ENCODE measurements at places on chromosomes 13 and 19. TPM values are rescaled to one million over a fixed set of nuclear protein-coding genes. Genes with fewer than 3 reads are reported as not detected.

Gene HRC
- 36.4 TPM for polyA plus RNA-seq

Gene B3GNT3
- 8.8 TPM for polyA plus RNA-seq

Gene B9D2
- 9.5 TPM for polyA plus RNA-seq

Gene PLIN5
- 7.7 TPM for polyA plus RNA-seq

Gene TMEM59L
- 3.5 TPM for polyA plus RNA-seq

Gene MBD3L3
- not detected for polyA plus RNA-seq

Gene SLC6A16
- 2.3 TPM for polyA plus RNA-seq

Gene KISS1R
- 0.98 TPM for polyA plus RNA-seq

Gene ZNF599
- 14.1 TPM for polyA plus RNA-seq

Gene METTL21C
- polyA plus RNA-seq: 0.52 TPM

Gene RNF126
- 35.9 TPM for polyA plus RNA-seq

Gene ZIC5
- not detected for polyA plus RNA-seq

Gene FGF21
- not detected for polyA plus RNA-seq

Gene FXYD3
- 18.6 TPM for polyA plus RNA-seq

Gene ZNF155
- polyA plus RNA-seq: 13.1 TPM

Gene PSG1
- polyA plus RNA-seq: 0.07 TPM

Gene ZNF846
- polyA plus RNA-seq: 40.0 TPM

Gene COL4A2
- polyA plus RNA-seq: 465 TPM

Gene STXBP2
- 81.4 TPM for polyA plus RNA-seq

Gene SLC46A3
- polyA plus RNA-seq: 2.7 TPM

Gene KASH5
- 0.34 TPM for polyA plus RNA-seq

Gene CRLF1
- 4.8 TPM for polyA plus RNA-seq

Gene CGB5
- polyA plus RNA-seq: not detected

Gene PSG6
- polyA plus RNA-seq: not detected

Gene NKPD1
- polyA plus RNA-seq: 0.21 TPM

Gene ZNF93
- polyA plus RNA-seq: 16.6 TPM

Gene B3GLCT
- polyA plus RNA-seq: 16.7 TPM

Gene HSD17B14
- polyA plus RNA-seq: 43.3 TPM

Gene CCNA1
- polyA plus RNA-seq: 0.70 TPM

Gene SOX21
- 0.33 TPM for polyA plus RNA-seq

Gene MED25
- polyA plus RNA-seq: 75.0 TPM

Gene ZNF69
- 14.0 TPM for polyA plus RNA-seq

Gene TLE6
- polyA plus RNA-seq: 8.4 TPM

Gene ZNF66
- 9.8 TPM for polyA plus RNA-seq

Gene TMEM145
- polyA plus RNA-seq: 1.5 TPM

Gene CABP5
- not detected for polyA plus RNA-seq

Gene KHSRP
- 359 TPM for polyA plus RNA-seq

Gene PSG2
- not detected for polyA plus RNA-seq

Gene IQCN
- polyA plus RNA-seq: 13.0 TPM

Data from renal pelvis (tissue), 12 donors.